Choroid plexus epithelial cell (primary cell): ENCODE measurements at places on chromosomes 11 and 22.

- DNase-seq: peak; percentile 92
Observed at GRCh38 chr11:72760539-72761405, 8.6 kb upstream of the ARAP1 start.

DNA sequence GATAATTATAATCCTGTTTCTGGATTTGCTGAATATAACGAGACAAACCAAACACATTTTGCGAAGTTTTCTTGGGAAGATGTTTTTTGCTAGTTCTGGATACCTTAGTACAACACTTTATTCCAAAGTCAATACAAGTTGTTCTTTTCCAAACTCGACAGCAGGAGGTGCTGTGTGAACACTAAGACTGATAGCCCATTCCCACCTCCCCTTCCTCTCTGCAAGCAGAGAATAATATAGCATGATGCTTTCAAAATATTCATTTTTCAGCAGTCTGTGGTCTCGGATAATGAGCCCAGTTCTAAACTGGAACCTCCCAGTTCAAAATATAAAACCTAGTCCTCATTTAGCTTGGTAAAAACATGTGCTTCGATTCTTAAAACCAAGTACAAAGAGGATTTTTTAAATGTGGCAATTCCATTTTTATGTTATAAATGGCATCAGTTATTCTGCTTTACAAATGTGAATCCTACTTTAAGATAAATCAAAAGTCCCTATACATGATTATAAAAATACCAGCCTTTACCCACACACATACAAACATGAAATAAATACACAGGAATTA, 129.1 kb downstream of the DCDC1 start:
- peak; percentile 78 for DNase-seq

DNA sequence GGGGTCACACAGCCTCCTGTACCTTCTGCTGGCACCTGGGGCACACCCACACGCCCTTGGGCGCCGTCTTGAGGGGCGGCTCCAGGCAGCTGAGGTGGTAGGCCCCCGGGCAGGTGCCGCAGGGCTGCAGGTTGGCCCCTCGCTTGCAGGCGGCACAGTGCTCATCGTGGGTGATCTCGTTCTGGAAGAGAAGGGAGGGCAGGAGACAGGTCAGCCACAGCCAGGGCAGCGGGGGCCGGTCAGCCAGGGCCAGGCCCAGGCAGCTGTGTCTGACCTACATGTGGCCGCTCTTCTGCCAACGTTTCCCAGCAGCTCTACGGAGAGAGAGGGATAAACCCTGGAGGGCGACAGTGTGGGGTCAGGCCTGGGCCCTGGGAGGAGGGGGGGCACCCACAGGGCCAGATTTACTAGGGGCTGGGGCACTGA, 121.9 kb downstream of the PHF21B start:
- DNase-seq: no peak

- DNase-seq: no peak
Observed at GRCh38 chr11:16604794-16605388, 133.6 kb upstream of the C11orf58 start.

DNA sequence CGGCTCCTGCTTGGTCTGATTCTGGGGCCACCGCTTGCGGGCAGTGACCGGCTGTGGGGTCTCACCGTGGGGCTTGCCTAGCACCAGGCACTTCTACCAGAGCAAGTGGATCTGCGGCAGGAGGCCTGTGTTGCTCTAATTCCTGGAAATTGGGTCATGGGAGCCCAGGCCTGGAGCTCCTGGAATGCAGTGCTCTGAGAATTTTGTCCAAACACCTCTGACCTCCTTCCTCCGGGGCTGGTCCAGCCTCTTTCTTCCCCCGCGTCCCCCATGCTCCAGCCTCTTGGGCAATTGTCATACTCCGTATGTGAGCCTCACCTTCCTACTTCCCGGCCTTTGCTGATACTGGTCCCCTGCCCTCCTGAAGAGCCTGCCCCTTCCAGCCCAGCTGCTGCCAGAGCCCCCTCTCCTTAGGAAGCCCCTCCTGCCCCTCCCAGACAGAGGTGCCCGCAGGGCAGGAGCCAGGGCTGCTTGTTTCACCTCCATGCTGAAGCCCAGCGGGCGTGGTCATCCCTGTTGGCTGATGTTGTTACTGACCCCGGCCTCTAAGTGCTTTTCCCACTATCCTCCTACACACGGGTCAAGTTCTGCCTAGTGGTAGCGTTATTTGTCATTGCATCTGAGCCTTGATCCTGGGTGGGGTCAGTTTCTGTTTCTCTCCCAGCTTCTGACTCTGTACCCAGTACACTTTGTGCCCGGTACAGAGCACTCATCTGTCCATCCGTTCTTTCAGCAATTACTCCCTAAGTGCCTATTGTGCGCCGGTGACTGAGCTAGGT, 9.6 kb downstream of the MGAT3 start:
- no peak for DNase-seq

GRCh38 chr11:114243461-114244372, 52.5 kb upstream of the NNMT start:
- no peak for DNase-seq

DNA sequence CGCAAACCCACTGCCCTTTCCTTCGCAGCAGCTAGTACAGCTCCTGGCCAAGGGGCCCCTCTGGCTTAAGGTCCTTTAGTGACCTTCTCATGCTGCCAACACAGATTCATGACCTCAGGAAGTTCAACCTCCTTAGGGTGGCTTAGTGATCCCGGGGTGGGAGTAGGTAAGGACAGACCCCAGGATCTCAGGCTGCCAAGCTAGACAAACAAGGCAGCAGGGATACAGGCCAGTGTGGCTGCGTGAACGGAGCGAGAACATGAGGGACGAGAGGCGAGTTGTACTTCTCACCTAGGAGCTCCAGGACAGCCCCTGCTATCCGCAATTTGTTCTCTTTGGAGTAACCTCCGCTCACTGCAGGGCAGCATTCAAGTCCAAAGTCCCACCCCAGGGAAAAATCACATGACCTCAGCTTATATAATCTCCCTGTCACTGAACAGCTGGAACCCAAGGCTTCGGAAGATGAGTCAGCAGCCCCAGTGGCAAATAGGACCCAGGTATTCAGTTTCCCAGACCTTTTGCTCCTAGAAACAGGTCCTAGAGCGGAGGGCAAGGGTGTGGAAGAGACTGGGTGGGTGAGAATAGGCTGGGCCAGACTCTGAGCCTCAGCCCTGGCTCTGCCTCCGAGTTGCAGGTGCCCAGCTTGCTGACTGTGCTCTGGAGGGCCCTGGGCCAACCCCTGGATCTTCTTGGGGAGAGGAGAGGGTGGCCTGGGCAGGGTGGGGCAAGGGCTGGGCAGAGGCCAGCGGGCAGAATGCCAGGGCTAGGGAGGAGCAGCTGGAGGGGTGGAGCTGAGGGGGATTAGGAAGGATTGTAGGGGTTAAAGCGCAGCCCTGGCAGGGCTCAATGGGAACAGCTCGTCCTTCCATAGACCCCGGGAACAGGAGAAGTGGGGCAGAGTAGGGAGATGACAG, 13.1 kb downstream of the USP2 start:
- DNase-seq: peak; percentile 33

- no peak for DNase-seq
Observed at GRCh38 chr11:17067417-17067816, 10.1 kb downstream of the RPS13 start.

GRCh38 chr11:100472727-100473389, 214.2 kb upstream of the ARHGAP42 start:
- DNase-seq: no peak
